Stimulated activated naive CD8-positive, alpha-beta T cell treated with anti-CD3 and anti-CD28 coated beads, Interleukin-15, amount 100 ng/mL, for 72 hours (primary cell): ENCODE measurements at places on chromosomes 12 and 14.

DNA sequence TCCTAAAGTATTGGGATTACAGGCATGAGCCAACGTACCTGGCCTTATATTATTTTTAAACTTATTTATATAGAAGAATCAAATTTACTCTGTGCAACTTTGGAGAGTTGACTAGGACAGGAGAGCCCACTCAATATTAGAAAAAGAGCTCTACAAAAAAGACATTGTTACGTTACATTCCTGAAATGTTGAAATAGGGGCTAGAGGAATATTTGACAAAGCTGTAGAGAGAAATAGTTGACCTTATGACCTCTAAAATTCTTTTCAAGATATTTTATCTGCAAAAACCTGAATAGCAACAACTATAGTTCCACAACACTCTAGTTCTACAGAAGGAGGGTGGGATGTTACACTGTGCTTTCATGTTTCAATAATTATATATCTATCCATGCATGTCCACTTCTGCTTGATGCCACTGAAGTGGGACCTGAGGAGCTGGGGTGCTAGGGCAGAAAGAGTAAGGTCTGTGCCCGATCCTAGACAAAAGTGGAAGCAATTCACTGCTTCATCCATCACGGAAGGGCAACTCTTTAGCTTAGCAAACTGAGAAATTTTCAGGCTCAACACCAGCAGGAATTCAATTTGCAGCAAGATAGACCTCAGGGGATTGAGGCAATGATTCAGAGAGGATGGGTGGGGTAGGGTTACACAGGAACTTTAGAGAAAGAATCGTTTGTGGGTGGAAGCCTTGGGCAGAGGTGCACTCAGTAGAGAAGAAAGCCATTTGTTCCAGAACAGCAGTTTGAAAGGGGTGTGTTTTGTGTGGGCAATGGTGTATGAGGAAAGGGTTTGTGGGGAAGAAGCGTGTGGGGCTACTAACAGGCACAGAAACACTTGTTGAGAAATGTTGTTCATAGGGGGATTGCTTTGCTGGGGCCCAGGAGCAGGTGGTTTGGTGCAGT lies 16.0 kb upstream of the RNASE10 start:
- no peak for DNase-seq

GRCh38 chr14:75123991-75124390 lies 2.9 kb downstream of the NEK9 start:
- no peak for DNase-seq

DNA sequence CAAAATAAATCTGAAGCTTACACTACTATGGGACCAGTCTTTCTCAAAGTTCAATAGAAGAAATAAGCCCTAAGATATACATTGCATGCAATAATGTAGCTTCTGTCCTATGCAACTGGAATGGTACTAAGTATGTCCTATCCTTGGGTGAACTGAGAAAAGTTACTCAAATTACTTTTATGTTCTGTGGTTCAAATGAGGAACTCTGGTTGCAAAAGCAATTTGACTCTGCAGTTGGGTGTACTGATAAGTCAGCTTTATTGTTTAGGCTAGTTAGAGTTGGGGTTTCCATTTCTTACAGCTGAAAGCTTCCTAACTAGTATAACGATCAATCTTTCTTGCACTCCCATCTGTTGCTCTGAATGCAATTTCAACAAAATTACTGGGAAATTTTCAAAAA lies 29.2 kb downstream of the GPR135 start:
- DNase-seq: no peak

- DNase-seq: no peak
Observed at GRCh38 chr12:15862840-15863239, 19.3 kb upstream of the STRAP start.

GRCh38 chr14:84959851-84960520 lies 570.0 kb upstream of the FLRT2 start:
- no peak for DNase-seq

DNA sequence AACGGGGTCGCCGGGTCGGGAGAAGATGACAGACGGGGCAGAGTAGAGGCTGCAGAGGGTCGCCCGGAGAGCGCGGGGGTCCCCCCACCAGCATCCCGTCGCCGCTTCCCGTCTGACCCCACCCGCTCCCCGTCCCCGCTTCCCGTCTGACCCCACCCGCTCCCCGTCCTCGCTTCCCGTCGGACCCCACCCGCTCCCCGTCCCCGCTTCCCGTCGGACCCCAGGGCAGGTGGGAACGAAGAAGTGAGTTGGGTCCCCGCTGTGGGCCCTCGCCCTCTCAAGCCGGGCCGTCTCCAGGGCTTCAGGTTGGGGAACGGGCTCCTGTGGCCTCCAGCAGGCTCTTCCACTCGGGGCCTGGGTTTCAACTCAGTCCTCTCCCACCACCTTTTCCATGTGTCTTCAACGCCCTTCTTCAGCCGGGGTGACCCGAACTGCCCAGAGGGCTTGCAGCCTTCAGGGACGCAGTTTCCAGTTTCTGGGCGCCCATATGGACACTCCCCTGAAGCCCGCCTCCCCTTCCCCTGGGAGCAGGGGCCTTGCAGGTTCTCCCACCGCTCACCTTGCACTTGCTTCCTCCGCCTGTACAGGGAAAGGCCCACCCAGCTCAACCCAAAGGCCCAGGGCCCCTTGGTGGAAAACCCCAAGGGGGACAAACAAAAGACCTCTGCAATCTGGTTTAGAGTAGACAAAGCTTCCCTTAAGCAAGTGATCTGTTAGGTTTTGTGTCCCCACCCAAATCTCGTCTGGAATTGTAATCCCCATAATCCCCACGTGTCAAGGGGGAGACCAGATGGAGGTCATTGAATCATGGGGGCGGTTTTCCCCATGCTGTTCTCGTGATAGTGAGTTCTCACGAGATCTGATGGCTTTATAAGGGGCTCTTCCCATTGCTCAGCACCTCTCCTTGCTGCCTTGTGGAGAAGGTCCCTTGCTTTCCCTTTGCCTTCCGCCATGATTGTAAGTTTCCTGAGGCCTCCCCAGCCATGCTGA lies 66.5 kb downstream of the TNFAIP2 start:
- DNase-seq: no peak

GRCh38 chr14:77967110-77967509 lies 167.2 kb downstream of the ADCK1 start:
- no peak for DNase-seq

DNA sequence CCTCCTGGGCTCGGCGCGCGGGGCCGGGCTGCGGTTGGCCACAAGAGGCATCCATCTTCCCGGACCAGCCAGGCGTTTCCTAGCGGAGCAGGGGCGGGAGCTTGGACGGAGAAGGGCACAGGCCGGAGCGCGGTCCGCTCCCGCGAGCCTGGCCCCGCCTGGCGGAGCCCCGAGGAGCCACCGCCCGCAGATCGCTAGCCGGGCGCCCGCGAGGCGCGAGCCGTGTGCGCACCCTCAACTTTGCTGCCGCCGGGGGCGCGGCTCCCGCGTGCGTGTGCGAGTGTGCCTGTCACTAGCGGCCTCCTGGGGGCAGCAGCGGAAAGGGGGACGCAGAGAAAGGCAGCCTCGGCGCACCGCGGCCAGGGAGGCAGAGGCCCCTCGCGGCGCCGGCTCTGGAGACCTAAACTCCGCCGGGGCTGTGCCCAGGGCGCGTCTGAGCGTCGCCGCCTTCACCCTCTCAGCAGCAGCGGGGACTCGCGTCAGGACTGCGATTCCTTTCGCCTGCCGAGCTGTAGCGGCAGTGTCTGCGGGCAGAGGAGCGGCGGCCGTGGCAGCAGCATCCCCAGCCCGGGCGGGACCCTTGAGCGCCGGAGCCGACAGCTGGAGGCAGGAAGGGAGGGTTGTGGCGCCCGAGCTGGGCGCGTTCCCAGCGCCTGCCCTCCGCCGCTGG lies 644 bp upstream of the SRGAP1 start:
- peak; percentile 87 for DNase-seq

DNA sequence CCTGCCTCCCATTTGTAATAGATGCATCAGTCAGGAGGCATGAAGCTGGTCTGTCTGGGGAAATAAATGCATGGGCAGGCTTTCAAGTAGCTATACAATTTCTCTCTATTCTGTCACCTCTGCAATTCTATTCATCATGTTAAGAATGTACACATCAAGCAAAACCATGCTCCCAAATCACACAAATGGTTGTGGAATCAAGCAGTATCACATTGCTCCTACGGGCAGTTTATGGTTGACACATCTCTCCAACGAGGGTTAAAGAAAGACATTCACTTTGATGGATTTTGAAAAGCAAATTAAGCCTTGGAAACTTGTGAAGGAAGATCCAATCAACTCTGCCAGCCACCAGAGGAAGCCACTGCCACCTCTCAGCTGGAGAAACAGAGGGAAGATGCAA lies 1277.4 kb upstream of the TMEM132C start:
- no peak for DNase-seq

DNA sequence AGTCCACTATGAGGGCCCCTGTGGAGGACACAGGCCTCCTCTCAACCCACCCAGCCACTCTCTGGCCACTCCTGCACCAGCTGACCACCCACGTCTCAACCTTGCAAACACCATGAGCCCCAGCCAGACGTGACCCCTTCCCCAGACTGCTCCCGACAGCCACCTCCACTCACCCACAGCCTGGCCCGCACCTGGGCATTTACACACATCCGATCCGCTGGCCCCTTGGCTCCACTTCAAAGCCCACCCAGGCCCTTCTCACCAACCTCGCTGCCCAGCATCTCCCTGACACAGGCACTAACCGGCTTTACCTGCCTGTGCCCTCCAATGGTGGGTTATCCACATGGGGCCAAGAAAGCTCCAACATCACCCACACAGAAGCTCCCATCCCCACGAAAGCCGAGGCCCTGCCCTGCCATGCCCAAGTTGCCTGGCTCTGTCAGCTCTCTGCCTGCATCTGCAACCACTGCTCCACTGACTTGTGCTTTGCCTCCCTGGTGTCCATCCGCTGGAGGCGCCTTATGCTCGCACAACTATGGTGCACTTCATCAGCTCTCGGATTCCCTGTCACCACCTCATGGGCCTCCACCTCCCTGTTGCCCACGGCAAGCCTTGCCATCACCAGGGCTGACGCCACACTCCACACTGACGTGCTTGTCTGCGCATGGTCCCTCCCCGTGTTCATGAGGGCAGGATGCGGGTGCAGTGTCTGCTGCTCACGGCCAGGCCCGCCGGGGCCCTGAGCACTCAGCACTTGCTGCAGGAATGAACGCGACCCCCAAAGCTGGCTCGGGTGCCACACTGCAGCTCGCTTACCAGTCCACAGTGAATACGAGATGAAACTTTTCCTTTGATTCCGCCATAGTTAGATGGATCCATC lies 16.7 kb downstream of the P2RX2 start:
- DNase-seq: no peak

GRCh38 chr12:53699678-53700025 lies 23.8 kb upstream of the ATP5MC2 start:
- no peak for DNase-seq

GRCh38 chr14:68320495-68320894 lies 472.4 kb downstream of the ZFP36L1 start:
- no peak for DNase-seq

DNA sequence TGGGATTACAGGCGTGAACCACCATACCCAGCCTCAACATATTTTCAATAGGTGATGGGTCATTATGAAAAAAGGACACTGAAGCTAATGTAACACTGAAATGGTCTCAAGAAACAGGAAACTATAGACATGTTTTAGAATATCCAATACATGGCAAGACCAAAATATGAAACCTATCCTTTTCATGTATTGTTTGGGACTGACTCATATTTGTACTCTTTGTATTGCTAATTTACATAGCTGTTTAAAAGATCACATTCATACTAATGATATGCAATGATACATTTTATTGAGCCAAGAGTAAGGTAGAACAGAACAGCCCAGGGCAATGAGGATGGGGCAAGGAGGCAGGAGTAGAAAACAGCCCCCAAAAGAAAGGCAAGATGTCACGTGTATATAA lies 32.6 kb downstream of the RESF1 start:
- no peak for DNase-seq

DNA sequence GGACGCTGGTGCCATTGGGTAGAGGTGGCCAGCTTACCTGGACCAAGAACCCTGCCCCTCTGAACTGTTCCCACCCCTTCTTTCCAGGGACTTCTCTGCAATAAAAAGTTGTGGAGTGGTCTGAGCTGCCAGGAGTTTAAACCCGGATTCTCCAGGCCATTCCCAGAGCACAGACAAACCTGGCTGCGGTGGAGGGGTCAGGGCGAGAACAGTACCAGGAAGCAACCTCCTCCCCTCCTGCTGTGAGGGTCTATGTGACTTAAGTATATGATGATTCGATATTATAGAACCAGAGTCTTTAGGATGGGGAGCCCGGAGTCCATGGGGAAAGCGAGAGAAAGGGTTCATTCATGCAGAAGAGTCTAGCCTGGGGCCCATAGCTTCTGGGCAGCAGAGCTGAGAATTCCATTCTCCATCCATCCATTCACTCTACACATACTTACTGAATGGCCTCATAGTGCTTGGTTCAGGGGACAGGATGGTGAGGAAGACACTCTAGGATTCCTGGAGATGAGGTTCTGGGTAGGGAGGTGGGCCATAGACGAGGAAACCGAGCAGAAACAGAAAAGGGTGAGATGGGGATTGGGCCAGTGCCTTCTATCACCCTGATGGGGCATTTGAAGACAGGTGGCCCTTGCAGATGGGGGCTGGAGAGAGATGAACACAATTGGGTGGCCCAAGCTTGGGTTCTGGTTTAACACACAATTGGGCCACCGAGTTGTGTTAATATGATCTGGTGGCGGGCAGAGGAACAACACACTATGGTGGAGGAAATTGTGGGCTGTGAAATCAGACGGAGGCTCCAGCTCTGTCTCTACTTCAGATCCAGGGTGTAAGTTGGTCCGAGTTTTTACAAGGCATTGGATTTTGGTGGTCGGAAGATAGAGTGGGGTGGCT lies 5.2 kb downstream of the KRT86 start:
- DNase-seq: no peak

DNA sequence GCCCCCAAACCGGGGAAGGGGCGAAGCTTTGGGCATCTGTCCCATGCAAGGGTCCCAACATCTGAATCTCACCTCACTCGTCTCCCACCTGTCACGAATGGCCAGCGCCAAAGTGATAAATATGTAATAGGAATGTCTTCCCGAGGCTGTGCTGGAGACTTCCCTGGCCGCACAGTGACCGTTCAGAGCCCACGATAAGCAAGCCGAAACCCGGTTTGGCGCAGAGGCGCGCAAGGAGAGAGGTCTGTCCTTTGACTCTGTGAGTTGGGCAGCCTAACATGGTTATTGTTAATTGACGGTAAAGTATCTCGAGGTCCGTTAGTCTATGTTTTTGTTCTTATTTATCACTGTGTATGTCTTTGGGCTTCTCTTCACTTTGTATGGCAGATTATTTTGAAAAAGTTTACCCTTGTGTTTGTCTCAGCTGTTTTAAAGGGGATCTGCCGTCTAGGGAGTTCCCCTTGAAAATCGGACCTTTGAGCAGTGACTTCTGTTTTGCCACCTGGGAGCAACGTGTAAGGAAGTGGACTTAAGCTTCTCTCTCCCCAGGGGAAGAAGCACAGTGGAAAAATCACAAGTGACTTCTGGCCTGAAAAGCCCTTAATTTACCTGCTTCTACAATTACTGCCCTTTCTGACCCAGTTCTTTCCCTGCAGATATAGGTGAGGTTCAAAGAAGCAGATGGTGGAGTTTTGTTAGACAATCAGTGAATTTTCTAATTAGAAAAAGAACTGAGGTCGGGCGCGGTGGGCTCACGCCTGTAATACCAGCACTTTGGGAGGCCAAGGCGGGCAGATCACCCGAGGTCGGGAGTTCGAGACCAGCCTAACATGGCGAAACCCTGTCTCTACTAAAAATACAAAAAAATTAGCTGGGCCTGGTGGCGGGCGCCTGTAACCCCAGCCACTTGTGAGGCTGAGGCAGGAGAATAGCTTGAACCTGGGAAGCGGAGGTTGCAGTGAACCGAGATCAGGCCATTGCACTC lies 1.1 kb upstream of the TM9SF1 start:
- DNase-seq: no peak

- no peak for DNase-seq
Observed at GRCh38 chr12:25583545-25583944, 30.5 kb upstream of the LMNTD1 start.
